ENCODE measurements at places on chromosomes 12 and 14.

DNA sequence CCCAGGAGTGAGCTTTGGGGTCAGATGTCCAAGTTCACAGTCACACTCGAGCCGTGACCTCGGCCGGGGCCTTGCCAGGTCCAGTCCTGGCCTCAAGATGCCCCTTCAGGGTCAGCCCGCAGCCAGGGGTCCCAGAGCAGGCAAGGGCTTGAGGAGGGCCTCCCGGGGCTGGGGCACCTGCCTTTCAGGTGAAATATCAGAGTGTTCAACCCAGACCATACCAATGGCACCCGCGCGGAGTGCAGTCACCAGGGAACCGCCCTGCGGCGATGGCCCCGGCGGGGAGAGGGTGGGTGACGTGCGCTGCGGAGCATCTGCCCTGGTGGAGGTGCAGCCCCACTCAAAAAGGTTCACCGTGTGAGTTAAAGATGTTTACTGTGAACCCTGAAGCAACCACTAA lies 16.9 kb downstream of the LRCOL1 start:
- no peak for DNase-seq

GRCh38 chr12:59040656-59041055 lies 120.4 kb upstream of the LRIG3 start:
- no peak for DNase-seq

GRCh38 chr12:93176165-93176564 lies 201.6 kb upstream of the NUDT4 start:
- DNase-seq: no peak

DNA sequence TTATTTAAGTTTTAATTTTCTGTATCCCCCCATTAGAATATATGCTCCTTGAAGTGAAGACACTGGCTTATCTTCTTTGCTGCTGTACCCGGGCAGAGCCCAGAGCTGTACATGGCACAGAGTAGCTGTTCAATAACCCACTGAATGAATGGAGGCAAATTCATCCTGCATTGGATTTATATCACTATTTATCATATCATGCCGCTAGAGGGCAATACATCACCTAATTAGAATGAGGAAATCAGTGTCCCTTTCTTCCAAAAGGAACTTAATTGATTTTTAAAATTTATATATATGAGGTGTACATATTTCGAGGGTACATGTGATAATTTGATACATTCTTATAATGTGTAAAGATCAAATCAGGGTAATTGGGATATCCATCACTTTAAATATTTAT lies 89.2 kb upstream of the TMEM260 start:
- DNase-seq: no peak

DNA sequence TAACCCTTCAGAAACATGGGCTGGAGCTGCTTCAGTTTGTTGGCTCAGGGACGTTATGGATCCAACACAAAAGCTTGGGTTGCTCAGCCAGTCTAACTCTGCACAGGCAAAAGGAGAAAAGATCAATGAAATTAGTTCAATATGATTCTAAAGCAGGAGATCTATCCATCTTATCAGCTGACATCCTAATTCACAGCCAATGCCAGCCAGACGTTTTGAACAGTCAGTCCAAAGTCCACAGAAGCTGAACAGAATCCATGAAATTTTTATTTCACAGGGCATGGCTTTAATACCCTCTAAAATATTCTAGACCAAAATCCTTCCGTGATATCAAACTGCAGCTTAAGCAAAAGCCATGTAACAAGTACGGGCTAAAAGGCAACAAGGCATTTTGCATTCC lies 13.7 kb downstream of the NRDE2 start:
- no peak for DNase-seq

GRCh38 chr12:102534899-102535298 lies 54.5 kb upstream of the IGF1 start:
- no peak for DNase-seq

DNA sequence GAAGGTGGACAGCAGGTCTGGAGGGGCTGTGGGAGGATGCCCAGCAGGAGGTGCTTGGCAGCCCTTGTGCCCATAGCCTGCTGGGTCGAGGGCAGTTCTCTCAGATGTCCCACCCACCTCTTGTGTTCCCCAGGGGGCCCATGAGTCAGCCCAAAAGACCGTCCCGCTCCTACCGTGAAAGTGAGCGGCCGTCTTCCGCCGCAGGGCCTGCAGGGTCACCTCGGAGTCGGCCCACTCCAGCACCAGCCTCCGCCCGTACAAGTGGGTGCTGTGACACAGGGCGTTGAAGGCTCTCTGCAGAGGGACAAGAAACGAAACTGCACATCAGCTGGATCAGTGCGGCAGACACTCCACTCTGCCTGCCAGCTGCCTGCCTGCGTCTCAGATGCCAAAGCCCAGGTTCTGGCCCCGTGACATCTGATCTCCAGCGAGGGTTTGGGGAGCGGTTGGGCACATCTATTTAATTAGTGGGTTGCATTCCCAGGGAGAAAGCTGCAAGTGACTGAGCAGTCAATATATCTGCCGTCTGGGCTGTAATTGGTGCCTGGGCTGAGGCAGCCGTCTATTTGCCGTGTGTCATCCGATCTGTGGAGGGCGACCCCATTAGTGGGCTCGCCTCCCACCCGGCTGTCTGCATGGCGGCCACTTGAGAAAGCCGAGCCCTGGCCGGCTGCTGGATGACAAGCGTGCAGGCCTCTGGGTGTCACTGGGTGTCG lies 121.5 kb downstream of the RBM19 start:
- no peak for DNase-seq

DNA sequence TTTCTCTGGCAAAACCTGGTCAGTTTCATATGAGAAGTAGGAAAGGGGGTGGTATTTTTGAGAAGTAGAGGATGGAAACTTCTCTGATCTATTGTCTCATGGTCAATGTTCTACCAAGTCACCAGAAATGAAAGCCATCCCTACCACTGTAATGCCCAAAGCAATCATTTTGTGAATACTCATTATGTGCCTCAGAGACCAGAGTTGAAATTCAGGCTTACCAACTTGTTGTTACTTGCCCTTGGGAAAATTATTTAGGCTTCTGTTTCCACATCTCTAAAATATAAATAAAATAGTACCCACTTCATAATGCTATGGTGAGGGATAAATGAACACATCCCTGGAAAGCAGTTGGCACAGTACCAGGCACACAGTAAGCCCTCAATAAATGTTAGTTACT lies 723.7 kb upstream of the TBX3 start:
- no peak for DNase-seq
